BJ (cell line): ENCODE measurements at places on chromosomes 2 and 18.

GRCh38 chr18:7062811-7063210 lies 54.8 kb downstream of the LAMA1 start:
- no peak for DNase-seq

GRCh38 chr2:206378835-206379234 lies 64.5 kb upstream of the ADAM23 start:
- DNase-seq = no peak

DNA sequence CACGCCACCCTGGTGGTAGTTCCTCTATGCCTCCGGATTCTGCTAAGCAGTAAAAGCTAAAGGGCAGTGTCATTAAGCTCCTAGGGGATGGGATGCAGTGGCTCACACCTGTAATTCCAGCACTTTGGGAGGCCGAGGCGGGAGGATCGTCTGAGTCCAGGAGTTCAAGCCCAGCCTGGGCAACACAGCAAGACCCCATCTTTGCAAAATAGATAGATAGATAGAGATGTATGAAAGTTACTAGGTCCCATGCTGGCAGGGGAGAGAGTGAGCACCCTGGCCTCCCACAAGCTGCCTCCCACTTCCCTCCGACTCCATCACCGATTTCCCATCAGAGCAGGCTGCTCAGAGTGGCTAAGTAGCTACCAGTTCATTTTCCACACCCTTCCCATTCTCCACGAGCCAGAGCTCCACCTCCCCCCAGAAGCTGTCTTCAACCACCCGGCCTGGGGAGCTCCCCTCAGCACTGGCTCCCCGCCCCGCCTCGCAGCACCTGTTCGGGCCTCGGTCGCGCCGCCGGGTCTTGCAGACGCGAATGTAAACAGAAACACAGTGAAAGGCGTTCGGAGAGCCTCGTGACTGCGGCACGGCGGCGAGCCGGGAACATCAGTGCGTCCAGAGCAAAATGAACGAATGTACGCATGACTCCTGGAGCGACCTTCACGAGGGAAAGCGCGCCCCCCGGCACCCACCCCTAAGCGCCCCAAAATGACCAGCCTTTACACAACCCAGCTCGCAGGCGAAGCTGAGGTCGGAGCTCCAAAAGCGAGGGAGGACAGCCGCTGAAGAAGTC lies 598 bp upstream of the CEP68 start:
- no peak for DNase-seq

DNA sequence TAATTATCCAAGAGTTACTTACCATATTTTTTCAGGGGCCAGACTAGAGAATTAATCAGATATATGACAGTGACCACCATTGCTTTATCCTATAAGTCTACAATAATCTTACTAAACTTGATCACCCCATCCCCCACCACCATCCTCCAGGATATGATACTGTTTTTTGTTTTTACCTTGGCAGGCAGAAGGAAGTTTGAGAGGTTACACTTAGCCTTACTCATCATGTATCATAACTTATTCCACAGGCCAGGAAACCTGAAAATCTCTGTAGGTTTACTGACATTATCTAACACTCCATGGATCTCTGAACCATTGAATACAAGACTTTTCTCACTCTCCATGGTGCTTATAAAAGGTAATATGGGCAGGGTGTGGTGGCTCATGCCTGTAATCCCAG lies 602.7 kb downstream of the KCNJ3 start:
- DNase-seq = no peak

GRCh38 chr2:16745466-16745865 lies 79.8 kb upstream of the CYRIA start:
- DNase-seq = no peak
